Frontal cortex (tissue), 4 donors: ENCODE measurements at places on chromosomes 3 and 15. TPM values are rescaled to one million over a fixed set of nuclear protein-coding genes. Genes with fewer than 3 reads are reported as not detected.

Gene RLBP1
- total RNA-seq, result 3.3 TPM

Gene PAK6
- total RNA-seq, result 11.8 TPM

Gene ITIH3
- not detected for total RNA-seq

Gene WNT7A
- total RNA-seq, result 15.1 TPM

Gene C3orf20
- not detected for total RNA-seq

Gene PAQR9
- 2.4 TPM for total RNA-seq

Gene WDR93
- total RNA-seq, result 0.41 TPM

Gene RAD18
- 11.8 TPM for total RNA-seq

Gene MYRIP
- 10.6 TPM for total RNA-seq

DNA sequence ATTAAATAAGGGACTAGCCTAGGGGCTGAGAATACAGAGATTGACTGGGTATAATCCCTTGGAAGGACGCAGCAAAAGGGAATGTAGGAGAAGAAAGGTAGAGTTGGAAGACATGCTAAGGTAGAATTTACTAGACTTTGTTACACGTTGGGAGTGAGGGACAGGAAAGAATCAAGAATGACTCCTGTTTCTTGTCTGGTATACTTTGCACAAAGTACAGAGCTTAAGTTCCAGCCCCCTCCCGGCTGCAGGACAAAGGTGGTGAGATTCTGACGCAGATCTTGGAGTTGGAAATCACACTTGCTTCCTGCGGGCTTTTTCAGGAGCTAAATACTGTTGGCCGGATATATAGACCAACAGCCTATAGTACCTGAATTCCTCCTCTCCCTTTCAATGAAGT lies 895 bp downstream of the HYKK start:
- no peak for DNase-seq

- peak; percentile 6 for DNase-seq
These were observed 525.1 kb upstream of the GOLIM4 start for GRCh38 chr3:168620854-168621253.

DNA sequence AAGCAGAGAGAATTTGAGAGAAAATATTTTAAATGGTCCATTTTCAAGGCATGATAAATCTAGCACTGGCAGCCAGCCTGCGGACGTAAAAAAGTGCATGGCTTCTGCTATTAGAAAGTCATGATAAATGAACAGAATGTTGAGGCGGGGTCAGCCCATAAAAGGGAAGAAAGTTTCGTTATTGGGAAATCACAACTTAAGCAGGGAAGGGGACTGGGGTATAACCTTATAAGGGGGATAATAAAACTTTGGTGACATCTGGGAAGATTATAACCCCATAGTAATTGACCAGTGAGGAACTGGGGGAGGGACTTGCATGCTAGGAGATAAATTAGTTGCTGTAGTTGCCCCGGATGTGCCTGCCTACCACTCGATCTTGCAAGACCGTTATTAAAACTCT lies 88.4 kb upstream of the PLSCR4 start:
- no peak for DNase-seq

GRCh38 chr3:21752749-21753347 lies 1.8 kb upstream of the ZNF385D start:
- DNase-seq, result peak; percentile 6

GRCh38 chr3:20696388-20697150 lies 510.6 kb upstream of the SGO1 start:
- DNase-seq, result no peak

DNA sequence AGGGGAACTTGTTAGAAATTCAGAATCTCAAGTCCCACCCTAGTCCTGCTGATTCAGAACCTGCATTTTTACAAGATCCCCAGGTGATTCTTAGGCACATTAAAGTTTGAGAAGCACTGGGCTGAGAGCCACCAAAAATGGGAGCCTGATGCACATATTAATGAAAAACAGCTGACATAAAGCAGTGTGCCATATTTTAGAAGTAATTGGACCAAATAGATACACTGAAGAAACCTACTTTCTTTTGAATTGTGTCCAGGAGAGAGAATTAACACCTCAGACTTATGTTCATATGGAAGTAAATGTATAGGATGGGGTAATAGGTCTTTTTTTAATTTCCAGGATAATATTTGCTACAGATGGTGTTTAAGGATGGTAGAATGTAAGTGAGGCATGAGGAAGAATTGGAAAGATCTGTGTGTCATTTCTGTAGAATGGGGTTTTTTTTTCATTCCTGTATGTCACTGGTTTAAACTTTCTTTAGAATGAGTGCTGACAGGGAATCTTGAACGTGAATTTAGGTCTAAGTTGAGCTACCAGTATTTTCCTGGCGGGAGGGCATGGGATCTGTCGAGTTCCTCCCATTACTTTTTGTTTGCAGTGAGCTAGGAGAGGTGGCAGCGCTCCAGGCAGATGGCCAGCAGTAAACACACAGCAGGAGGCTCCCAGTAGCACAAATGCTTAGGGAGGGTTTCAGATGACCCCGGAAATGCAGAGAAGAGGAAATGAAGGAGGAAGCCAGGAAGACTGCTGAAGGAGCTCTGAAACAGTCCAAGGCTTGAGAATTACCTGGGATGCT lies 185.6 kb downstream of the PLCL2 start:
- DNase-seq, result no peak

- DNase-seq, result no peak
These were observed 8.7 kb upstream of the ATP13A4 start for GRCh38 chr3:193563426-193563825.

GRCh38 chr15:70054366-70054765 lies 43.4 kb downstream of the TLE3 start:
- DNase-seq, result no peak

DNA sequence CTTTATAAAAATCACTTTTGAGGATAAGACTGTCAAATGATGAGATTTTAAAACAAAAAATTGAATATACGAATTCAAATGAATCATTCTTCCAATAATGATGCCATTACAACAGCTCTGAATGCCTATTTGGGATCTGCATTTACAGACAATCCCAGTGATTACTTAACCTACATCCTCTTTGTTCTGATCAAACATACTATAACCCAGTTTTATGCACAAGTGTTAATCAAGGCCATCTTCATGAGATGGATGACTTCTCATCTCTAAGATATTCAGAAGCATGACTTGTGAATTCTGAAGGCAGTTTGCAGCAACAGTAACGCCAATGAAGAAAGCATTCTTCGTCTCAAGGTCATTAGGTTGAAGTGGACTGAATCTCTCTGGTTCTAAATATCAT lies 90.3 kb upstream of the MEX3B start:
- no peak for DNase-seq

DNA sequence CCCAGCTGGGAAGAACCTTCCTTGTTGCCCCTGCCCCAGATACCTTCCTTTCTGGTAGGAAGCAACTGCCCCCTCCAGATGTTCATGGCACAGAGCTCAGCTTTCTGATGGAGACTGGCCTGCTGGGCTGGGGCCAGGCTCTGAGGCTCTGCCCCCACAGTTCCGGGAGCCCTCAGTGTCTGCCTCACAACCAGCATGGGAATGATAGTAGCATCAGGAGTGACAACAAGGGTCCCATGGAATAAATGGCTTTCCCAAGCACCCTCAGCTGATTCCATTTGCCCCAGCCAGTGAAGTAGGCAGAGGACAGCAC lies 65.6 kb upstream of the IQSEC1 start:
- no peak for DNase-seq

- DNase-seq, result no peak
These were observed 4.8 kb downstream of the KLF13 start for GRCh38 chr15:31331389-31331788.

GRCh38 chr15:43544266-43544665 lies 26.9 kb downstream of the MAP1A start:
- DNase-seq, result no peak

DNA sequence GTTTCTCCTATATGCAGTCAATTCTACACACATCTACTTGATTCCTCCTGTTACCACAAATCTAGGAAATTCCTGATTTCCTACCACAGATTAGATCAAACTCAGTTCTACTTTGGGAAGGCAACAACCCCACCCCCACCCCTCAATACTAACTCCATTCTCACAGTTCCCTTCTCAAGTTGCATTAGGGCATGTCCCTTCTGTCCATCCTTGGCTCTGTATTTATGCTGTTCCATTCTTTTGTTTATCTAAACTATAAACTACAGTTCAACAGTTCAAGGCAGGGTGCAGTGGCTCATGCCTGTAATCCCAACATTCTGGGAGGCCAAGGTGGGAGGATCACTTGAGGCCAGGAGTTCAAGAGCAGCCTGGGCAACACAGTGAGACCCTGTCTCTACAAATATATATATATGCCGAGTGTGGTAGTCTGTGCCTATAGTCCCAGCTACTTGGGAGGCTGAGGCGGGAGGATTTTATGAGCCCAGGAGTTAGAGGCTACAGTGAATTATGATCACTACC lies 25.2 kb upstream of the IMPDH2 start:
- DNase-seq, result no peak

DNA sequence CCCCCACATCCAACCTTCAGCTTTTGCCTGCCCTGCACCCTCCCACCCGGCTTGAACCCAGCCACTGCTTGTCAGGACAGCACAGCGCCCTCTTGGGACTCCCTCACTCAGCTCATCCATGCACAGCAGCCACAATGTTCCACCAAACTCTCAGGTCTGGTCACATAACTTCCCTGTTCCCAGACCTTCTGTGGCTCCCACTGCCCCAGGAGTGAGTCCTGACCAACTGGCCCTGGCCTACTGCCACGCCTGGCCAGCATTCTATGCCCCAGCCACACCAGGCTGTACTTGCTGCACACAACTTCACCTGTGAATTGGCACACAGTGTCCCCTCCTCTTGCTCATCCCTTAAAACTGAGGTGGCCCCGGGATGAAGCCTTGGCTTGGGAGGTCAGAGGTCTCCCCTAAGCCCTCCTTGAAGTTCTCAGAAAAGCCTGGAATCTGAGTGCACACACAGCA lies 21.0 kb downstream of the PLXNB1 start:
- no peak for DNase-seq

DNA sequence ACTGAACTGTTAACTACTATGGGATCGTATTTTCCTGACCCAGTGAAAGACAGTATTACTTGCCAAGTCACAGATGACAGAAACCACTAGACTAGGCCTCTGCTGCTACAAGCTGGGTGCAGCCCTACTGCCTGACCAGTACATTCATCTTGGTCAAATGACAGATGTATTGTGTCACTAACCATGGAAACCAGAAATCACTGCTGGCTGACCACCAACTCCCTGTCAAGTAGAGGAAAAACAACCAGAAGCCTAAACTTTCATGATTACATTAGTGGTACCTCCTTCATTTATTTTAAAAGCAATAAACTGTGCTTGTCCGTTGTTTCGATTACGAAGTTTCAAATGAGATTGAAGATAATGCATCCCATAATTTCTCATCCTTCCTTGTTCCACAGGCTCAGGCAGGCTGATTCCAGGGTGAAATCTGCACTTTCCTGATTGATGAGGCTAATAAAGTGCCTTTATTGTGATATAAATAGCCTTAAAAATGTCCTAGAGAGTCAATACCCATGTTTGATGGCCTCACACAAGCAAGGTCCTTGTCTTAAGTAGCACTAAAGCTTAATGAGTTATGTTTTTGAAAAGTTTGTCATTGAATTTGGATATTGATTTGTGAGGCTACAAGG lies 309.7 kb downstream of the LSAMP start:
- DNase-seq, result no peak

- no peak for DNase-seq
These were observed 18.6 kb downstream of the IQSEC1 start for GRCh38 chr3:13054341-13055285.

DNA sequence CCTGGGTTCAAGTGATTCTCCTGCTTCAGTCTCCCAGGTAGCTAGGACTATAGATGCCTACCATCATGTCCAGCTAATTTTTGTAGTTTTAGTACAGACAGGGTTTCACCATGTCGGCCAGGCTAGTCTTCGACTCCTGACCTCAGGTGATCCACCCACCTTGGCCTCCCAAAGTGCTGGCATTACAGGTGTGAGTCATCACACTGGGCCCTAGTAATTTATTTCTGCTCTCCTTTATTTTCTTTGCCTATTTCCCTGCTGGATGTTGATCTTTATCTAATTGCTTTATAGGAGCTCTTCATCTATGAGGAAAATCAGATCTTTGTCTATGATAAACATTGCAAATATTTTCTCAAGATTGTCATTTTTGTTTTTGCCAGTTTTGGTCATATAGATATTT lies 31.7 kb downstream of the UQCC5 start:
- no peak for DNase-seq

DNA sequence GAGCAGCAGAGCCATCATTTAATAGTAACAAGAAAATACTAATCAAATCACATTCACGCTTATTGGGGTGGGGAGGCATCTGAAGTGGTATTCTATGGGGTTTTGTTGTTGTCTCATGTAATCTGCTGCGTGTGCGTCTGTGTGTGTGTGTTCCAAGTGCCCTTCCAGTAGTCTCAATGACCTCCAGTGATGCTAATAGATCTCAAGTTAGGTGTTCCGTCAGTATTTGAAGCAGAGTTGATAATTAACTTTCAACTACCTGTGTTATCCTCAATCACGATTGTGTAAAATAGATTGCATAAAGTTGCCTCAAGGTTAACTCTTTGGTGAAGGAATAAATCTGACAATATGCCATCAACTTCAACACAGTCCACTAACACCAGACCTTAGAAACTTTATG lies 375.0 kb downstream of the MECOM start:
- DNase-seq, result no peak

- DNase-seq, result no peak
These were observed 36.3 kb downstream of the NGRN start for GRCh38 chr15:90301707-90302300.

- DNase-seq, result no peak
These were observed 202.7 kb downstream of the MAGI1 start for GRCh38 chr3:65836047-65836446.

GRCh38 chr3:154783521-154783931 lies 296.6 kb upstream of the MME start:
- no peak for DNase-seq

DNA sequence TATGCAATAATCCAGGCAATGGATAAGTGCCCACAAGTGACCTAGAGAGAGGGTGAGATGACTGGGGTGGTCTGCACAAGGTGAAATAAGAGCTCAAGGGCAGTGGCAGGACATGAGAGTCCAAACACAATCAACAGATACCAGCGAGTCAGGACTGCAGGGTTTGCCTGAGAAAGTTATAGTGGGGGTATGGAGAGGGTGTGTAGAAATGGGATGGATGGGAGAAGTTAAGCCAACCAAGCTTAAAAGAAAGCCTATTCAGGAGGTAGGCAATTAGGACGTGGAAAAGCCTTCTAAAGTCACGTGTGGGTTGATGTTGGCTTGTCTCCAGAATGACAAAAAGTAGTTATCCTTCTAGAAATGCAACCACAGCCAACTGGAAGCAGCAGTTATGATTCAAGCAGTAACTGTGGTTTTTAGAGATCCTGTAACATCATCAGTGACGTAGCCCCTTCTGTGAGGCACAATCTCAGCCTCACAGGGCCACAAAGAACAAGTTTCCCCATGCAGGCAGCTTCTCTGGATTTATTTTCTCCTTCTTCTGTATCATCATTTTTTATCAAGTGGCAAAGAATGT lies 56.1 kb downstream of the FAM174B start:
- DNase-seq, result no peak
